ENCODE measurements at places on chromosomes 3 and 15.

GRCh38 chr3:188294113-188294512 is 140.2 kb downstream of the LPP start:
- no peak for DNase-seq

DNA sequence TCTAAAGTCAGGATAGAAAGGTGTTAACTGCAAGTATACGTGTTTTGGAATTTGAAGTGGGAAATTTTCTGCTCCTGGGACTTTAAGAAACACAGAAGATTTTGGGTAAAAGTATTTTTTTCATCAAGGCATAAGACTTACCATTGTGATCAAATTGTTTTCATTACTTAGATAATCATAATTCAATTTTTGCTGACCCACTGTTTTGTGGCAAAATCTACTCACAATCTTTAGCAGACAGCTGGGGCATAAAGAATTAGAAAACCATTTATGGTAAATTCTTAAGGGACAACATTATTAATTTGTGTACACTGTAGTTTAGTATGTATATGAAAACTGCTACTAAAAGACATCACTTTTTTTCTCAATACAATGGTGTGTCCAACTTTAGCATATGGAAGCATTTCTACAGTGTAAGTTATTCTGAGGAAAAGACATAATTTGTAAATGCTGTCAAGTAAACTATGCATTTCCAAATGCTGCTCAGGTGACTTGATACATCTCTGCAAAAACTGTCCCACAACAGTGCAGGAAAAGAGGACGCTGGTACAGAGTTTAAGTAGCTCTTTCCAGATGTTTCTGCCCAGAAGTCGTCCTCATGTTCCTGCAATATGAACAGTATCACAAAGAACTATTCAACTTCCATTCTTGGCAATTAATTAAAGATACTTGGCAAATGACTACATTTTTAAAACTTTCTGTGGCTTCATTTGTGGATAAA is 52.3 kb downstream of the THSD4 start:
- no peak for DNase-seq

DNA sequence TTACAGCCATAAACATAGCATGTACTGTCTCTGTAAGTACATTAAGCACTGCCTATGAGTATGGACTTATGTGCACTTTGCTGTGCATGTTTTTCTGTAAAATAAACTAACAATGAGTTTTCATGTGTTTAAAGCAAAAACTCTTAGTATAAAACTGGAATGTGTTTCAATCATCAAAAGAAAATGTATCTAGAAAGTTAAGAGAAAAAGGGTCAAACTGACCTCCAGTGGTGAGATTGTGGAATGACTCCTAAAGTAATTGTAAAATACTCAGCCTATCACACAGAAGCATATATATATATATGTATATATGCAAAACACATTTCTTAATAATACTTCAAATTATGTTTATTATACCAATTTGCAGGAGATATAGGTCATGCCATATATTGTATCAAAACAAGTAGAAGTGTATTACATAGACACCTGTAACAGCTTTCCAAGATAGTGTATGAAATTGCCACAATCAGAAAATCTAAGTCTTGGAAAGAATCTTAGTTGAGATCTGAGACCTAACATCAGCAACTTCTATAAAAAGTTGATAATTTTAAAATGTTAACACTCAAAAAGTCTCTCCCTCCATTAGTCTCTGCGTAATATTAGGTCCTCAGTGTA is 199.6 kb downstream of the FMN1 start:
- no peak for DNase-seq

- no peak for DNase-seq
Observed at GRCh38 chr3:4395448-4395847, 71.6 kb downstream of the SUMF1 start.
